ENCODE measurements at places on chromosomes 13 and 19. TPM values are rescaled to one million over a fixed set of nuclear protein-coding genes. Genes with fewer than 3 reads are reported as not detected.

The ZNF471 gene
- total RNA-seq, result 5.9 TPM

The FGF9 gene
- total RNA-seq, result 2.5 TPM

The ZNF844 gene
- 33.7 TPM for total RNA-seq

The DAND5 gene
- not detected for total RNA-seq

The KLK15 gene
- not detected for total RNA-seq

The COL5A3 gene
- total RNA-seq, result not detected

The RNF225 gene
- total RNA-seq, result 0.49 TPM

The ZNF525 gene
- total RNA-seq, result 33.8 TPM

The CCDC194 gene
- total RNA-seq, result 3.8 TPM

The CEACAM7 gene
- not detected for total RNA-seq

The ZNF625 gene
- 9.8 TPM for total RNA-seq

The ATP7B gene
- 0.91 TPM for total RNA-seq

The SLC1A6 gene
- total RNA-seq, result not detected

The SLC10A2 gene
- not detected for total RNA-seq

The CLC gene
- total RNA-seq, result not detected

The CEACAM16 gene
- total RNA-seq, result not detected

The C1QTNF9 gene
- total RNA-seq, result not detected

The PTPRS gene
- 12.2 TPM for total RNA-seq

The CYP4F8 gene
- total RNA-seq, result not detected

The JAK3 gene
- 143 TPM for total RNA-seq

The DIAPH3 gene
- total RNA-seq, result 0.10 TPM

The DIRAS1 gene
- total RNA-seq, result 22.0 TPM

The PLVAP gene
- not detected for total RNA-seq

The RDH8 gene
- total RNA-seq, result not detected

The ZNF69 gene
- total RNA-seq, result 2.1 TPM

The ZNF578 gene
- 5.6 TPM for total RNA-seq

The VSTM1 gene
- not detected for total RNA-seq

The PCDH17 gene
- not detected for total RNA-seq

The LILRA2 gene
- total RNA-seq, result 0.25 TPM

The FAM216B gene
- total RNA-seq, result not detected

The ZNF540 gene
- total RNA-seq, result 10.7 TPM

The ZNF823 gene
- total RNA-seq, result 5.1 TPM

The ZNF345 gene
- total RNA-seq, result 19.5 TPM

The GARIN5A gene
- total RNA-seq, result 0.58 TPM

The RAB3A gene
- total RNA-seq, result 9.6 TPM

The ERVK3-1 gene
- total RNA-seq, result 79.0 TPM

The CLEC11A gene
- 0.34 TPM for total RNA-seq

The TMEM145 gene
- total RNA-seq, result not detected

The PSG6 gene
- not detected for total RNA-seq

The TUBA3C gene
- not detected for total RNA-seq

The SMG9 gene
- total RNA-seq, result 89.9 TPM
